Sciatic nerve (tissue), 2 donors: ENCODE measurements at places on chromosomes 12 and 14.

DNA sequence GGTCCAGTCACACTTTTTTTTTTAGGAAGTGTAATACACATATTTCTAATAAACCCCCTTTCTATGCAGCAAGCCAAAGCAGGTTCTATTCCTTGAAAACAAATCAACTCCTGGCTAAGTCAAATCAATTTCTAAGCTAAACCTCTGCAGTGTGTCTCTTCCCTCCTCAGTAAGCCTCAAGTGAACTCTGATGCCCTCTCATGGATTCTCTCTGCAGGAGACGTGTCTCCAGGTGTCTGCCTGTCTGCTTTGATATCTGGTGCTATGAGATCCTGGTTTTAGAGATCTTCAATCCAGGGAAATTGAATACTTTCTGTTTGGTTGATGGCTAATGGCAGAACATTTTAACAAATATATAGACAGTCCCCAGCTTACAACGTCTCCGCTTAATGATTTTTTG is 791.7 kb downstream of the AACS start:
- no peak for DNase-seq

GRCh38 chr14:103500148-103500990 is 22.3 kb downstream of the CKB start:
- DNase-seq: peak; percentile 94

- no peak for DNase-seq
Measured at GRCh38 chr12:97260786-97261185, 201.8 kb upstream of the RMST start.

GRCh38 chr14:68506645-68507419 is 286.0 kb downstream of the ZFP36L1 start:
- no peak for DNase-seq

GRCh38 chr12:114397978-114398881 is 7.7 kb downstream of the TBX5 start:
- DNase-seq: no peak
